ENCODE measurements at places on chromosomes 4 and X.

DNA sequence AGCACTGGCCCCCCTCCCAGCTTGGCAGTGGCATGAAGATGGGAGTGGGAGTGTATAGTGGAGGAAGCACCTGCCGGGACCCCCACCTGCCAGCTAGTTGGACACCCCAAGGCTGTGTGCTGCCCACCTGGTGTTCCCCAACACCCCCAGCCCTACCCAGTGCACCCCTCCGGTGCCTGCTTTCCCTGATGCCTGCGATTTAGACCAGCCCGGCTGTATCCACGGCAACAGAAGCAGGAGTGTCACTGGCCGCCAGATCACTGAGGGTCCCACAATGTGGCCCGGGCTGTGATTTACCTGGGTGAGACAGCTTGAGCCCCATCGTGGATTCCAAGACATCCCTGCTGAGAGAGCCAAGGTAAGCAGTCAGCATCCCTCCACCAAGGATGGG lies 533 bp downstream of the GPR173 start:
- DNase-seq, result no peak

DNA sequence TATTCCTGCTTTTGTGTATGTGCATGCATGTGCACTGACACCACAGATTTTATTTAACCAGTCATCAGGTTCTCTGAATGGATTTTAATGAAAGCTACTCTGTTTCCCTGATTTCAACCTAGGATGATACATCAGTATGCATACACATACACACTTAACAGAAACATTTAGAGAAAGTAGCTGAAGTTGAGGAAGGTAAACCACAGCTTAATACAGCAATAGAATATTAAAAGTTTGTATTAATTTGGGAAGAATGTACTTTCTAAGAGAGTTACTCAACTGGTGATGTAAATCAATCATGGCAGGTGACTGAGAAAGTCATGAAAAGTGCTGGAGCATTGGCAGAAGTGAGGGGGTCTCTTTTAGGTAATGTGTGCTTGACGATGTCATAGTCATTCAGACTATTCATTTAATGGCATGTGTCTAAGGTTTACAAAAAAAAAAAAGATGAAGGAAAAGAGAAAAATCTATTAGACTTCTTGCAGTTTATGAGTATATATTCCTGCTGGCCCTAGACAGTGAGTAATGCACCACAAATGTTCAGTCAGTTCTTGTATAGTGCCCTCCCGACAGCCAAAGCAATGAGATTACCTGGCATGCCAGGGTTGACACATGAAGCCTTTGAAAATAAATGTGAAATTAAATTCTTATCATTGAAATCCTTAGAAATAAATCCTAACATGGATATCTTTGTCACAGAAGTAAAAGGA lies 187.6 kb downstream of the RAPGEF2 start:
- no peak for DNase-seq

DNA sequence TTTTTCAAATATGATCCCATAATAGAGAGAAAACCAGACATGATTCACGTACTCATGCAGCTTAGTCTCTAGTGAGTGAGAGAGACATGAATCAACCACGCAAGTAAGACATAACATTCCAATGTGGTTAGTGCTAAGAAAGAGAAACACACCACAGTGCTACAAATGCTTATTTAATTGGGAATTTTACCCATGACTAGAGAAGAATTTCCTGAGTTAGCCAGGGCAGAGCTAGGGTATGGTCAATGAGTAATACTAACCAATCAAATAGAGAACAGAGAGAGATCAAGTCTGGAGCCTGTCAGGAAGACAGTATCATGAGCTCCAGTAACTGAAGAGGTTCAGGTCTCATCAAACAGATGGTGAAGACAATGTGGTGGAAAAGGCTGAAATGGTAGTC lies 495.2 kb downstream of the PDGFC start:
- no peak for DNase-seq

DNA sequence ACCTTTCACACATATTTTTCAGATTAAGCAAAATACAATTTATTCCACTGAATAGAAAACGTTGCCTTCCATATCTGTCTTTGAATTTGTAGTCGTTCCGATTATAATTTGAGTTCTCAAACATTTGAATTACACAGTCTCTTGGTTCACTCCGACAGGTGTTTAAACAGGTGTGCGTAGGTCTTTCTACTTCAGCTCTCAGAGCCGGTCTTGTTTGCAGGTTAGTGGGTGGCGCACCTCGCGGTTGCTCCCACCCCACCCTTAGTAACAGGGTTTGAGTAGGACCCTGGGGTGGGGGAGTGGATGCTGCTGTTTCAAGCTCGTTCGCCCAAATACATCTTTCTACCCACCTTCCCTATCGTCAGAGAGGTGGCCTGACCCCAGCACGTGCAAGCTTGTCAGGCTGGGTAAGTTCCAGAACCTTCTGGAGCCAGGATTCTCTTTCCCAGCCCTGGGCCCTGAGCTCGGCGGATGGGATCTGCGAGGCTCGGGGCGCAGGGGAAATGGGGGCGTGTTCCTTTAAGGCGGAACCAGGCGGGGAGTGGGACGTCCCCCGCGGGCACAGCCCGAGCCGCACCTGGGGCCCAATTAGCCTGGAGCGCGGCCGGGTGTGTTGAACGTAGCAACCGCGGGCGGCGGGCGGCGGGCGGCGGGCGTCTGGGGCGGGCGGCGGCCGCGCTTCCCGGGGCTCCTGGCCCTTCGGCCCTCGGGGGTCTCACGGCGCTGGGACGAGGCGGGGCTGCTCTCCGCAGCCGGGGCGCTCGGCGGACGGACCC lies at the start of gene FAM149A:
Gene FAM149A (plus strand): TSS at position 591 of the 776 bp plus-strand sequence.
- peak; percentile 65 for DNase-seq

DNA sequence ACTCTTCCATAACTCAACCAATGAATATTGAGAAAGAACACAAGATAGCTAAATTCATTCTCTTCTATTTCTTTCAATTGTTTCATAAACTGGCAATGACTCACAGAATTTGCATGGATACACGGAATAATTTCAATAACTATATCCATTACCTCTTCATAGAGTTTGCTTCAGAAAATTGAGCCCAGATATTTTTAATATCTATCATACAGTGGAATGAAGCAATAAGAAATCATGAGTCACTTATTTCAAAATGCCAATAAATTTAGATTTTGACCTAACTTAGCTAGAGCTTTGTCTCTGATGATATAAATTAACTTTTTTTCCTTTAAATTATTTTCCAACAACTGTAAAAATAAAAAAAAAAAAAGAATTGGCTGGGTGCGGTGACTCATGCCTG lies 22.2 kb upstream of the MANBA start:
- no peak for DNase-seq

DNA sequence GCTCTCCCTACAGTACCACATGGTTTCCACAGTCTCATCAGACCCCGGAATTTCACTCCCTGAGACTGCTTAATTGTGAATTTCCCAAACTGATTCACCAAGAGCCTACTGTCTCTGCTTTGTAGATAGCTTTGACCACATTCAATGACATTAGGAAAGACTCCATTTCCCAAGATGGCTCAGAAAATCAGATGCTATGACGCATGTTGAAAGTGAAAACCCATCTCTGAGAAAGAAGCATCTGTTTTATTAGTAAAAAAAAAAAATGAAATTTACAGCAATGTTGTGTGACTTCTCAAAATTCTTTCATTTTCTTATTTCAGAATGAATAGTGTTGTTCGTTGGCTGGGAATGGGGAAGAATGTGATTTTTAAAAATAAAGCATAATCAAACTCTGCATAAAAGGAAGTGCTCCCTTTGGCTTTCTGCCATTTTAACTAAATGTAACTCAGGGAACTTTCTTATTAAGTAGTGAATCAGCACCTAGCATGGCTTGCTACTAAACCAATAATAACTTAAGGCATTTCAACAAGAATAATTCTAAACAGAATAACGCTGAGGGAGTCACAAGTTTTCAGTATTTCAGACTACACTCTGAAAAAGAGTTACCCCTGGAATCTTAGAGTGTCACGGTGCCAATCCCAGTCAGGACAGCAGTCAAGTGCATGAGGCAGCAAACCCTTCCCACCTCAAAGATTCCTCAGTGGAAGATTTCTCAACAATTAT lies 97.4 kb upstream of the MYOZ2 start:
- DNase-seq, result no peak

DNA sequence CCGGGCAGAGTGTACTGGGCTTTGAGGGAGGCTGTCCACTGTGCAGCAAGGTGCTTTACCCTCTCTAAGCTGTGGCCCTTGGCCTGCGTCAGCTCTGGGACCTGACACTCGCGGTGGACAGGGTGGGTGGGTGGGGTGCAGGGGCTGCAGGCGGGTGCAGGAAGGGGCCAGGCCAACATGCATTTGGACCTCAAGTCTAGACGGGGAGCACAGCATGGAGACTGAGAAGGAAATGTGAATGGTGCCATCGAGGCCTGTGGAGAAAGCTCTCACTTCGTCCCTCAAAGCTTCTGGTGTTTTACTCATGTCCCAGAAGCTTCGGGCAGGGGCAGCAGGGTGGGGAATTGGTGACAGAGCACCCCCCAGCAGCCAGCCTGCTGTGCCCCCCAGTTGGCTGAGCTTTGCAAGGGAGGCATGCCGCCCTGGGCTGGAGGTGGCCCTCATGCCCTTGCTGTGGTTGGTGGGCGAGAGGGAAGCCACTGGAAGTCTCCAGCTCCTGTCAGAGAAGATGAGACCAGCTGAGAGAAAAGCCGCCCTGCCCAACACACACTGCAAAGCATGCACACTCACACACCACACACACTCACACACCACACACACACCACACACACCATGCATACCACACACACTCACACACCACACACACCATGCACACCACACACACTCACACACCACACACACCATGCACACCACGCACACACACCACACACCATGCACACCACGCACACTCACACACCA lies 12.3 kb downstream of the PNMA6E start:
- DNase-seq, result no peak

DNA sequence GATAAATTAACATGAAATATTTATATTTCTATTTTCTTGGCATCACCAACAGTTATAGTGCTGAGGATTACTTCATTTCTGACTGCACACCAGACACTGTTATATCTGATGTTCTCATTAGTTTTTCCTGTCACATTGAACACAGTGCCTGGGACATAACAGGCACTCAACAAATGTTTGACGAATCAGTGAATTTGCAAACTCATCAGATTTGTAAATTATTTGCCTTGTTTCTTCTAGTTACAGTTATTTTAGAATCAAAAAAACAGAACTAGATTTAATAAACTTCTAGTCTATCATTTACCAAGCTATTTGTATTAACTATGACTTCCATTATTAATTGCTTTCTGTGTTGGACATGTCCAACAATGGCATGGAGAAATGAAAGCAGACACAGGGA lies 483.3 kb downstream of the KLHL13 start:
- DNase-seq, result no peak

DNA sequence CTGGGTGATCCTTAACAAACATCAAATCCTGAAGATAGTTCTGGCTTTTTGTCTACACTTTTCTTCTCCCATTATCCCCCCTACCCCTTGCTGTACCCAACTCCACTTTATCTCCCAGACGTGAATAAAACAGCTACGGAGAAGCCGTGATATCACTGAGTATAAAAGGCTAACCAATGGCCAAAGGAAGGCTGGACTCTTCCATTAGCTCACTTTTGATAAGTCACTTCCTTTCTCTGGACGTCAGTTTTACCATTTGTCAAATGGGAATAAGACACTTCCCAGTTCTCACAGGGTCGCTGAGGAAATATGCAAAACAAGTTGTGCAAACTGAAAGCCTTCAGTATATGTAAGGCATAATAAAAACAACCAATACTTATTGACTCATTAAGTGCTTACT lies 38.6 kb upstream of the EDA2R start:
- no peak for DNase-seq

DNA sequence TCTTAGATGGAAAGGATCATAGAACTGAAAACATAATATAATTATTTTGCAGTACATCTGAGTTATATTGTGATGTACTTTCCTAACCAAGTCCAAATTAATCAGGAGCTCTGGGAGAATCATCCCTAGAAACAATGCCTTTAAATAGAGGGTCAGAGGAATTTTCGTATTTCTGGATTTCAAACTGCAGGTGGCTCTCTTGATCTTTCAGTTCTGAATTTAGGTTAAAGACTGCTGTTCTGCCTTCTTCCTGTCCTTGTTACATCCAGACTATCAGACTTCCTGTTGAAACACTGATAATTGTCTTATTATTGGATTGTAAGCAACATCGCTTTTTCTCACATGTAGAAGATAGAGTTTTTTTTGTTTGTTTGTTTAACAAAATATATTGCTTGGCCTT lies 142.7 kb downstream of the RPA4 start:
- DNase-seq, result no peak

Data from stimulated activated CD4-positive, alpha-beta T cell treated with anti-CD3 and anti-CD28 coated beads, Interleukin-4, amount 100 ng/mL, for 1 hour (primary cell).